Dorsolateral prefrontal cortex (tissue), 122 donors: ENCODE measurements at places on chromosomes 12 and 14. TPM values are rescaled to one million over a fixed set of nuclear protein-coding genes. Genes with fewer than 3 reads are reported as not detected.

The CEBPE gene
- total RNA-seq = 0.37 TPM

The TNFRSF1A gene
- 50.3 TPM for total RNA-seq

The GALNT16 gene
- total RNA-seq = 60.0 TPM

The SIX4 gene
- total RNA-seq = 5.7 TPM

The NYNRIN gene
- total RNA-seq = 6.3 TPM

The ITGB7 gene
- 3.4 TPM for total RNA-seq

The PRICKLE1 gene
- 40.7 TPM for total RNA-seq

The GPR132 gene
- total RNA-seq = 2.1 TPM

The SENP1 gene
- total RNA-seq = 18.4 TPM

The KIF26A gene
- 0.89 TPM for total RNA-seq

The RTL1 gene
- 0.22 TPM for total RNA-seq

The RAN gene
- total RNA-seq = 332 TPM

The HHIPL1 gene
- 28.0 TPM for total RNA-seq

The CFAP54 gene
- 6.9 TPM for total RNA-seq

The FLVCR2 gene
- 5.6 TPM for total RNA-seq

The LLPH gene
- 15.2 TPM for total RNA-seq

The ZFHX2 gene
- 27.9 TPM for total RNA-seq

The AMHR2 gene
- 1.1 TPM for total RNA-seq

The FITM1 gene
- 0.73 TPM for total RNA-seq

The SLC35F4 gene
- 0.52 TPM for total RNA-seq

The TMTC1 gene
- total RNA-seq = 52.3 TPM

The TSPAN9 gene
- total RNA-seq = 21.1 TPM

The ADAMTS20 gene
- total RNA-seq = 0.33 TPM

The OR6J1 gene
- total RNA-seq = not detected

The CLECL1 gene
- total RNA-seq = not detected

The GNPTAB gene
- 81.5 TPM for total RNA-seq

The LTBP2 gene
- total RNA-seq = 4.9 TPM

The CLEC4C gene
- total RNA-seq = not detected

The NCAPD2 gene
- 32.0 TPM for total RNA-seq

The ACSS3 gene
- 21.2 TPM for total RNA-seq

The AKAP5 gene
- 10.5 TPM for total RNA-seq

The TMEM52B gene
- total RNA-seq = not detected

The LBHD2 gene
- total RNA-seq = 1.9 TPM

The CLEC4E gene
- 6.2 TPM for total RNA-seq

The PMCH gene
- not detected for total RNA-seq

The ANG gene
- 2.9 TPM for total RNA-seq

The LTBR gene
- 18.0 TPM for total RNA-seq

The HVCN1 gene
- total RNA-seq = 12.4 TPM

The MUCL1 gene
- not detected for total RNA-seq

The HOXC6 gene
- not detected for total RNA-seq

The ADAM21 gene
- total RNA-seq = 0.22 TPM

The GCN1 gene
- total RNA-seq = 85.5 TPM

The INF2 gene
- total RNA-seq = 115 TPM

The SLC38A2 gene
- 270 TPM for total RNA-seq

The TSHR gene
- total RNA-seq = not detected

The EDDM3A gene
- total RNA-seq = not detected

The KCNA1 gene
- total RNA-seq = 65.4 TPM

The ACADS gene
- 8.8 TPM for total RNA-seq

The TEP1 gene
- total RNA-seq = 22.3 TPM

The PIANP gene
- 68.6 TPM for total RNA-seq

The ASCL1 gene
- total RNA-seq = 11.3 TPM

The TMEM233 gene
- total RNA-seq = 3.0 TPM

The SELPLG gene
- total RNA-seq = 9.9 TPM

The FGF6 gene
- total RNA-seq = not detected

The RAD51AP1 gene
- total RNA-seq = 2.6 TPM

The SLC25A21 gene
- 0.84 TPM for total RNA-seq

The HOXC9 gene
- not detected for total RNA-seq
